ENCODE measurements at places on chromosomes 6 and 20.
A peak's percentile ranks its signal among the peaks of the same experiment; 100 is the strongest.

- peak; percentile 24 for DNase-seq
Observed at GRCh38 chr6:146785001-146785585, 186.3 kb downstream of the ADGB start.

GRCh38 chr20:33444797-33445560 is 1.4 kb upstream of the SNTA1 start:
- DNase-seq, result peak; percentile 41

DNA sequence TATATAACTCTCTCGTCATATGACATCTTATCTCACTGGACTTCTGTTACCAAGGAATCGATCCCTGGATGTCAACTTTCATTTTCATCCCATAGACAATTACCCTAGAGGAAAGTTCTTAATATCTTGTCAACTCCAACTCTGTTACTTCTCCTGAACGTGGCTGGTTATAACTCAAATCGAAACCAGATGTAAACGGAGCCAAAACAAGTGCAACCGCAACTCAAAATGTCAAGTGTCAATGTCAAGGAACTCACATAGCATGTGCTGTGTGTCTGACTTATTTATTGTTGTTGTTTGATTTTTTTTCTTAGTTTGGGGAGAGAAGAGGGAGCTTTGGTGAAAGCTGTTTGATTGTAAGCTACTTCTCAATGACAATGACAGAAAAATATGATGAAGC is 108.6 kb downstream of the VIP start:
- DNase-seq, result no peak

- no peak for DNase-seq
Observed at GRCh38 chr6:131910956-131911355, 40.2 kb downstream of the CCN2 start.

GRCh38 chr20:20228351-20228750 is 139.6 kb upstream of the INSM1 start:
- DNase-seq, result no peak

DNA sequence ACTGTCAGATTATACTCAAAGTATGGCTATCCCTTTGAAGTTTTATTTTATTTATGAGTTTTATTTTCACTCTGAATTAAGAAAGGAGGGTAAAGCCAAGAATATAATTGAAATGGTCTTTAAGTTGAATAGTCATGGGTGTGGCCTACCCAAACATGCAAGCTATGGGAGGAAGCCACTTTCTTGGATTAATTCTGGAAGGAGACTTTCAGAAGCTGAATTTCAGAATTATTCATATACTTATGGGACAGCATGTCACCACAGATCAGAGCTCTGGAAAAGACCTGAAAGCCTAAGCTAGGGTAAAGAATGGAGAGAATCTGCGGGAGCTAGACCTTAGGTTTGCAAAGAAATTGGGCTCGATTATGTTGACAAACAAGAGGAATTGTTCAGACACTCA is 242.4 kb upstream of the FKBP1C start:
- no peak for DNase-seq

- no peak for DNase-seq
Observed at GRCh38 chr6:119171864-119172588, 93.6 kb upstream of the FAM184A start.

DNA sequence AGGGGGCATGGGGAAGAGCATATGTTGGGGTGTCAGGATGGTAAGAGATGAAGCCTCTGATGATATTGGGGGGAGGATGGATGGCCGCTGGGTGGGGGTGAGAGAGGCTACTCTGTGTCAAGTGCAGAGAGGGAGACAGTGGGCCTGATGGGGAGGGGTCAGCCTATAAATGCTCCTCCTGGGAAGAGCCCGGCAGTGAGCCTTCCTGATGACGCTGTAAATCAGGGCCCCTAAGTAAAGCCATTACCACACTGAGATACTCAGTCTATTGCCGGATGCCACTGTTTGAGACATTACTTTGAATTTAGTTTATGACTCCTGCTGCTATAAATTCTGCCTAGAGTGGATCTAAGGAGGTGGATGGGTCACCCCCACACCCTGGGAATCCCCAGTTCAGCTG is 28.1 kb downstream of the LRFN2 start:
- no peak for DNase-seq

DNA sequence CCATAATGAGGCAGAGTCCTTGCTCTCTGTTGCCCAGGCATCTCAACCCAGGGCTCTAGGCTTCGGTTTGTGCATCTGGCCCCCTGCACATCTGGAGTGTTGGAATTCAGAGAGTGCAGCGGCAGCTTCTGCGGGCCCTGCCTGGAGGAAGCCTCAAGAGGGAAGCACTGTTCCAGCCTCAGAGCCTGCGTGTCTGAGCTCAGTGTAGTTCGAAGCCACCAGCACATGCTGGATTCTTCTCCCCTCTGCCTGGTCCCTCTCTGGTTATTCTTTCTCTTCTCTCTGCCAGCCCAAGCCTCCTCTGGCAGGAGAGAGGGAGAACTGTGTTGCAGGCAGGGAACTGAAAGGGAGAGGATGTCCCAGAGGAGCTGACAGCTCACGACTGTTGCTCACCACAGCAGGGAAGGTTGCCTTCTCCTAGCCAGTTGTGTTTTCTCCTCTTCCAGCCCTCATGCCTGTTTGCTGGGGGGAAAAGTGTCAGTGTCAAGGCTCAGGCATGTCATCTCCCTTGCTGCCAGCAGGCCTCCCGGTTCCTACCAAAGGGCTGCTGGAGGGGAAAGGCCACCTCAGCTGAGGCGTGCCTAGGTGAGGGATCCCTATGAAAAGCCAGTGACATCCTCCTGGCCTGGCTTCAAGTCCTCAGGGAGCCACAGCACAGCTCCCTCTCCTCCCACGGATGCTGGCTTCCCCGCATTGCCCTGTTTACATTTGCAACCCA is 126.0 kb upstream of the LRFN2 start:
- no peak for DNase-seq

DNA sequence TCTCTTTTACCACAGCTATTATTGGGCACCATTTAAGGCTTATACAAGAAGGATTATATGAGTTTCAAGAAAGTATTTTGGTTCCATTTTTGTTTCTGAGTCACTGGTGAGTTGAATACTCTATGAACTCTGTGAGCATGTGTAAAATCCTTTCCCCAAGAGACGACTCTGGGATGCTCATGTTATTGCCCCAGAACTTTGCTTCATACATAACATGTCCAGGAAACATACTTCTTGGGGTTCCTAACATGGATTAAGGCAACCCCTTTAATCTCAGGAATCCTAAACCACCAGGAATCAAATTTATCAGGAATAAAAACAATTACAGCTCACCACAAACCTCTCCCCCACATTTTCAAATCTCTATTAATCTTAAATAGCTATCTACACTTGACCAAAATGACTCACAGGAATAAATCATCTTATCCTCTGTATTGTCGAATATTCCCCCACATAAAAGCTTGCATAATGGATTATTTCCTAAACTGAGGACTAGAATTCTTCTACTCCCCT is 117.5 kb upstream of the COL21A1 start:
- no peak for DNase-seq

DNA sequence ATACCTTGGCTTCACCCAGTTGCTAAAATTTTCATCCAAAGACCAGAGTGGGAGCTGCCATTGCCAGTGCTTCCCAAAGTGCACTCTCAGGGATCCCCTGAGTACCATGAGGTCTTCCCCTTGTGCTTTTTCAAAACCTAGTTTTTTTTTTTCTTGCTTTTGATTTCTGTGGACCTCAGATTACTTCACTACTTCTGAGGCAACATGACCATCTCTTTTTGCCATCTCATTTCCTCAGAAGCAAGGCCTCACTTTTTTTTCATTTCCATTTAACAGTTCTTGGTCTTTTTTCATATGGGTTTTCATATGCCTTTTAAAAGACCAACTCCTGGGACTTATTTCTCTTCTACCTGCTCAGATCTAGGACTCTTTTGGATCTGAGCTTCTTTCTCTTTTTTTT is 64.1 kb upstream of the MMS22L start:
- no peak for DNase-seq

DNA sequence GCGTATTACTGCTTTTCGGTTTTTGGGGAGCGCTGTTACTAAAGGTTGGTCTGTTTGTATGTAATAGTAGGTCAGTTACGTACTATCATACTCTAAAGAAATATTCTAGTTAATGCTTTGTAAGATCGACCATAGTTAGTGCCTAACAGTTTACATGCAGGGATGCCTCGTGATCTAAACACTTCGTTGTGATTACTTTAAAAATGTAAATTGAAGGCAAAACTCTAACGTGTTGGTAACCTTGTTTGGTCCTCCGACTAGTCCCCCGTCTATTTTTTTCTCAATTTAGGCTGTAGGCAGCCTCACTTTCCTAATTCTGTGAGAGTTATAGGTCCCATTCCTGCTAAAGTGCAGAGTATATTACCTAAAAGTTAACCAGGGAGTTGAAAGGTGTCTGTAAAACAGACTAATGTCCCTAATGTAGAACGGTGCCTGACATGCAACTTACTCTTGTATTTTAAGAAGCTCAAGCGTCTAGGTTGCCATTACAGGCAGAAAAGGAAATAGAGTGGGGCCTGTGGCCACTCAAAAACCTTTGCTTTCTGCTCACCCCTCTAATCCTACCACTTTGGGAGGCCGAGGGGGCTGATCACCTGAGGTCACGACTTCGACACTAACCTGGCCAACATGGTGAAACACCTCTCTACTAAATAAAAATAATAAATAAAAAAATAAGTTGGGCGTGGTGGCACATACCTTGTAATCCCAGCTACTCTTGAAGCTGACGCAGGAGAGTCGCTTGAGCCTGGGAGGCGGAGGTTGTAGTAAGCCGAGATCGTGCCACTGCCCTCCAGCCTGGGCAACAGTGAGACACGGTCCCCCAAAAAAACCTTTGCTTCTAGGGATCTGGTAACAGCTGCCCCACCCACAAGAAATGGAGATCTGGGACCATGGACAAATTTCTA is 37.8 kb downstream of the HFE start:
- peak; percentile 48 for DNase-seq

- no peak for DNase-seq
Observed at GRCh38 chr6:43793154-43793874, 23.3 kb downstream of the VEGFA start.

DNA sequence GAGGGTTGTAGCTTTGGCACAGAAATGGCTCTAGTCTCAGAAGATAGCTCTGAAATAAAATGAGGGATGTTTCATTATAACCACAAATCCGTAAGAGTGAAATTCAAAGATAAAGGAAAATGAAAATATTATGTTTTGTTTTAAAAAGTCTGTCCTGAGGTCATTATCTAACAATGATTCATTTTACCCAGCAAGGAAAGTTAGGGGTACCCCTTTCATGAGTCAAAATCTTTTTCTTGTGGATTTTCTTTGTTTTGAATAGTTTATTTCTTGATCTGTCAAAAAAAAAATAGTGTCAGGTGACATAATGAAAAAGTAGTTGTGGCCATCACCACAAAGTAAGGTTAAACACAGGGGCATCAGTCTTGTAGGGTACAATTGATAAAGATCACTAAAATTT is 59.7 kb upstream of the MYB start:
- DNase-seq, result no peak

- DNase-seq, result no peak
Observed at GRCh38 chr6:17224056-17224455, 57.1 kb upstream of the RBM24 start.

GRCh38 chr20:56501116-56501515 is 23.4 kb upstream of the FAM209A start:
- no peak for DNase-seq

DNA sequence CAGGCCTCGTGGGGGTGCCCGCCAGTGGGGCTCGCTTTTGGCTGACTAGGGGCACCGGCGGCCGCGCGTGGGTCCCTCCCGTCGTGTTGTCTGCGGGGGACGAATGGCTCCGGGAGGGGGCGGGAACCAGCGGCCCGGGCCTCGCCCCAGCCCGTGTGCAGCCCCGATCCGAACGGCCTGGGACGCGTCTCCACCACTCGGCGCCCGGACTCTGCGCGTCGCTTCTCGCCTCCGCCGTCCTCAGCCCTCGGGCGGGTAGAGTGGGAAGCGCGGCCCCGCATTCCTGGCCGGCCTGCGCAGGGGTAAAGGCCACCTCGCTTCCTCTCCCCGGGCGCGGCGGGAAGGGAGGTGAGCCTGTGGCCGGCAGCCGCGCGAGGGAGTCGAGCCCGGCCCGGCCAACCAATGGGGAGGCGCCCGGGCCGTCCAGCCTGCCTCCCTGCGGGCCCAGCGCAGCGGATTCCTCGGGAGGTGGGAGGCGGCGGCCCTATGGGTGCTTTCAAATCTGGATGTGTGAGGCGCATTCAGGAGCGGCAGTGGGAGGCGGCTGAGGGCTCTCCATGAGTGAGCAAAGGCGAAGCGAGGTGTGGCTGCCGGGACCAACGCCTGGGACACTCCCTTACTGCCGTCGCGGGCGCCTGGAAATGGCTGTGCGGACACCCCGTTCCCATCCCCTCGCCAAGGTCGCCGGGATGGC is 1.1 kb upstream of the ZBTB46 start:
- DNase-seq, result no peak

GRCh38 chr20:8842525-8842924 is 226.4 kb upstream of the PLCB4 start:
- DNase-seq, result no peak

- no peak for DNase-seq
Observed at GRCh38 chr6:133774356-133774755, 114.6 kb upstream of the TCF21 start.

- no peak for DNase-seq
Observed at GRCh38 chr6:92589996-92590395, 829.4 kb downstream of the EPHA7 start.

DNA sequence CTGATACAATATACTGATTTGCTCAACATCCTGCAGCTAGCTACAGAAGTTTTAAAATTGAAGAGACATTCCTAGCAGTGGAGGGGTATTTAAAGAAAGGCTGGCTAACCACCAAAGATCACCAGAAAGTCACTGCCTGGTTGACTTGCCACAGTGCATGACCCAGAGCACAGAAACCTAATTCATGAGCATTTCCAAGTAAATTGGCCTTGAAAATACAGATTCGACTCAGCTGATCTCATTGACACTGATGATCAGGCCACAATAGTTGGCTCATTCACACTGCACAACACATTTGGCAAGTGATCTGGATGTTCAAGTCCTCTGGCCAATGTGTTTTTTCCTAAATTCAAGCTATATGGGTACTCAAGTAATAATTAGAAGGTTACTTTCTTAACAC is 13.3 kb upstream of the TDRD6 start:
- no peak for DNase-seq

GRCh38 chr6:48199499-48199898 is 88.5 kb upstream of the PTCHD4 start:
- no peak for DNase-seq

GRCh38 chr20:57553376-57554018 is 7.4 kb upstream of the PCK1 start:
- DNase-seq, result no peak

GRCh38 chr20:59120491-59120890 is 43.1 kb upstream of the ZNF831 start:
- peak; percentile 54 for DNase-seq
